ENCODE measurements at places on chromosomes 12 and 14.

DNA sequence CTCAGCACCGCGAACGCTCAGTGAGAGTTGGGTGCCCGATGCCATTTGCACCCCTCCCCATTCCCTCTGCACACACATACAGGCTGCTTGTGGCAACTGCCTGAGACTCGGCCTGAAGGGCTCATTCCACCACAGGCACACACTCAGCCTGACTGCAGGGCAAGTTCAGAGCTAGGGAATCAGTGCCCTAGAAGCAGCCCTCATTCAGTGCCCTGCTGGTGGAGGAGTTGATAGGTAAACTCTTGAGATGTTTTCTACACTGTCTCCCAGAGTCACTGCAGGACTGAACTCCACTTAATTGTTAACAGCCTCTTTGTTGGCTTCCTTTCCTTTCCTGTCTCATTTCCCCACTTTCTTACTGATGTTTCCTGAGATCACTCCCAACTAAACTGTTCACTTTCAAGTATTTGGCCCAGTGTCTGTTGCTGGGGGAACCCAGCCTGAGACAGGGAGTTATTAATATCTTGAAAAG is 16.9 kb downstream of the PPP1R36 start:
- no peak for DNase-seq

DNA sequence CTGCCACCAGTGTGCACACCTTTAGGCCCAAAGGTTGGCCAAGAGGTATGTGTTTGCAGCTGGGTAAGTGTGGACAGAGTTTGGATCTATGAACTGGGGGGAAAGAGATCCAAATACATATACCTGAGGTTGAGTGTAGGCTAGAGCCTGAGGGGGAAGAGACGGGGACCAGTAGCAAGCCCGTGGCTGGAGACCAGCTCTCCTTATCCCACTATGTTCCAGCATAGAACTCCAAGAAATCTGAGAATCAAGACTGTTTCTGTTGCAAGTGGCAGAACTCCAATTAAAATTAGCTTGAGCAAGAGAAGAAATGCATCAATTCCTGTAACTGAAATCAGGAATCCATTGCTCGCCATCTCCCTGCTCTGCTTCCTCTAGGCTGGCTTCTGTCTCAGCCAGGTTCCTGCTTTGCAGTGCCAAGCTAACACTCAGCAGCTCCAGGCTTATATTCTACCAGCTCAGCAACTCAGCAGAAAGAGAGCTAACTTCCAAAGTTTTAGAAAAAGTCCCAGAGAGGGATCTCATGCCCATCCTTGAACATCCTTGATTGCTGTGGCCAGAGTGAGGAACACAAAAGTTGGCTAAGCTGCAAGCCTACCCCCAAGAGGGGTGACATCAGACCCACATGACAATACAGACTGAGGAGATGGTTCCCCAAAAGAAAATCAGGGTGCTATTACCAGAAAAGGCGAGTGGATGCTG is 1.5 kb upstream of the PCK2 start:
- no peak for DNase-seq

DNA sequence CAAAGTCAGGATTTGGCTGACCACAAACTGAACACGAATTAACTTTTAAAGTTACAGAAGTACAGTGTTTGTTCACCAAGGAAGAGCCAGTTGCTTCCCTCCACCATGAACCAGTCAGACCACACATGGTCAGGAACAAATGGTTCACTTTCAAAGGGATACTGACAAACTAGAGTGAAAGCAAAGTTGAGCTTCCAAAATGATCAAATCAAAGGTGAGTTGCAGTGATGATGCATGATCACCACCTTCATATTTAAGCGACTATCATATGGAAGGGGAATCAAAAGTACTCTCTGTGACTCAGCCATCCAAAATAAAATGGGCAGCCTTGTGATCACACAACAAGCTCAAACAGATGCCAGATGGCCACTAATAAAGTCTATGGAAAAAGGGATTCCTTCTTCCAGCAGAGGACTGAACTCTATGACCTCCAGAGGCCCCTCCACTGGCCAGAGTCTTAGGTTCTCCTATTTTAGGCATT is 13.1 kb downstream of the NT5DC3 start:
- DNase-seq: no peak

DNA sequence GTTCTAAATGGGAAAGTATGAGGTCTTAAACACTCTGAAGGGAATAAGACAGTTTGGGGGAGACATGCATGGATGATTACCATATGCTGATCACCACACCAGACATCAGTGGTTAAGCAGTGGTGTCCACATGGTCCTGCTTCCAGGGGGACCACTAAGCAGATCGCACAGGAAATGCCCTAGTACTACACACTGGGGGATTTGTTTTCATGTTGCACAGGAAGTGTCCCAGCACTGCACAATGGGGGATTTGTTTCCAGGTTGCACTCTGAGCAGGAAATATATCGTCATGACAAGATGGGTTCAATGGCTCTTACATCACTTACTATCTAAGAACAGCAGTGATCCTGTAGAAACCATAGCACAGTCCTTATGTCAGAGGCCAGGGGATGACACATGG is 245.5 kb downstream of the BCL11B start:
- no peak for DNase-seq

DNA sequence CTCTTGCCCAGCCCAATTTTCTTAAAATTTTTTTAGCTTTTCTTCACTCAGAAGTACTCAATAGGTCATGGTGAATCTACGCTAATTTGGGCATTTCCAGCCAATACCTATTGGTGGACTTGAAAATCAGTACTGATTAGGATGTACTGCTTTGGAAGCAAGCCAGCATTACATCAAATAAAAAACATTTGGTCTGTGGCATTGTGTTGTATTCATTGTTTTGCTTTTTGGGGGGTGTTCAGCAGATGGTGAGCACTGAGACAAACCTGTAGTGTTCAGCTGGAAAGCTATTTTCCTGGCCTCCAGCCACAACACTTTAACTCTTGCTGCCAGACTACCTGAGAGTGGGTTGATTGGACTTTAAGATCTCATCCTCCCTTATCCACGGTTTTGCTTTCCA is 4.0 kb downstream of the MAPKAPK5 start:
- no peak for DNase-seq

DNA sequence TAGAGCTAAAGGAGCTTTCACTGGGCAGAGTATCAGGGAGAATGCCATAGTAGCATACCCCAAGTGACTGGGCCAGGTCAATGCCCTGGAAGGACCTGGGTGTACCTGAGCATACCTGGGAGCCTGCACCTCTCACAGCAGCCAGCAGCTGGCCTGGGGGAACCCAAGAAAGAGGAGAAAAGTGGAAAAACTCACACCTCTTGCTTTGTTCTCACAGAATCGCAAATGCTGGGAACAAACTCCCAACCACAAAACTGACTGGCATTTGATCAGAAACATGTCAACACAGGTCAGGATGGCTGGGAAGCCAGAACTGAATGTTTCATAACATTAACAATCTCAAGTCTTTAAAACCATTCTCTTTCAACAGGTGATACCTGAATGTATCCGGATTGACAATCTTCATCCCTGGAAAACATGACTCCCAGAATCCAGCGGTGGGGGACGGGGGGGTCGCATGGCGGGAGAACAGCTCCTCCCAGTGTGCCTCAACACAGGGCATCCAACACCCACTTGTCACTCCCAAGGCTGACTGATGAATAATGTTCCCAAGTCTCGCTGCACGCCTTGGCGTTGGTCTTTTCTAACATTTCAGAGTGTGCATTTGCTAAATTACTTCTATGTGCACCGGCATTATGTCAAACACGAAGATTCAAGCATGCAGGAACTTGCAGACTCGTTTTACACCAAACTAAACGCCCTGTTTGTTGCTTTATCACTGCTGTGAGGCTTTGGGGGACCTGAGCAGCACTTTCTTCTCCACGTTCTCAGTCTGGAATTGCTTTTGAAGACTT is 7.9 kb downstream of the FOXN3 start:
- DNase-seq: no peak

DNA sequence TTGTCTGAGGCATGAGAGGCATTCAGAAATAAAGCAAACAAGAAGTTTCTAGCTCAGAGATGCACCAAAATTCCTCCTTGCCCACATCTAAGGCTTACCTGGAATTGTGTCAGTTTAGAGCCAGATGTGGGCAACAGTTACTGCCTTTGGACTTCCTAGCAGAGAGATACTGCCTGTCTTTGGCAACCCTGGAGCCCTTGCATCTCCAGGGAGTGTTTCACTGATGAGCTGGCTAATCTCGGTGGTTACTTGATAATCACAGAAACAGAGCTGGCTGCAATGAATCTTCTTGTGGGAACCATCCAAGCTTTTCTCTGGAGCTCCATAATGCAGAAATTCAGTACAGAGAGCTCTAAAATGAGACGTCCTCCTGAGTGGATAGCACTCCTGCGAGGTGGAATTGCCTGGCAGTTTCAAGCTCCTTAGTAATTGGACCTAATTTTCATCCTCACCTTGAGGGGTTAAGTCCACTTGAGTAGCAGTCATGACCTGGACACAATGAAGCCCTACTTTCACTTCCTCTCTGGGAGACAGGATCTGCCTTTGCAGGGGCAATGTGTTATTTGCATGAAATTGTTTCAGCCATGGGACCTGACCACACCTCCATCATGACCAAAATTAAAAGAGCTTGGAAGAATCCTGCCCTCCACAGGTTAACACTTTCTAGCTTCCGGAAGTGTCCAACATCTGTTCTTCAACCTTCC is 108.8 kb upstream of the ARHGAP5 start:
- DNase-seq: no peak

GRCh38 chr12:109069307-109070271 is 17.2 kb downstream of the USP30 start:
- no peak for DNase-seq

Measured in omental fat pad (tissue), 4 donors.